ENCODE measurements at places on chromosomes 2 and 18. TPM values are rescaled to one million over a fixed set of nuclear protein-coding genes. Genes with fewer than 3 reads are reported as not detected.

The SCN3A gene
- total RNA-seq = not detected

The CAVIN2 gene
- total RNA-seq = not detected

DNA sequence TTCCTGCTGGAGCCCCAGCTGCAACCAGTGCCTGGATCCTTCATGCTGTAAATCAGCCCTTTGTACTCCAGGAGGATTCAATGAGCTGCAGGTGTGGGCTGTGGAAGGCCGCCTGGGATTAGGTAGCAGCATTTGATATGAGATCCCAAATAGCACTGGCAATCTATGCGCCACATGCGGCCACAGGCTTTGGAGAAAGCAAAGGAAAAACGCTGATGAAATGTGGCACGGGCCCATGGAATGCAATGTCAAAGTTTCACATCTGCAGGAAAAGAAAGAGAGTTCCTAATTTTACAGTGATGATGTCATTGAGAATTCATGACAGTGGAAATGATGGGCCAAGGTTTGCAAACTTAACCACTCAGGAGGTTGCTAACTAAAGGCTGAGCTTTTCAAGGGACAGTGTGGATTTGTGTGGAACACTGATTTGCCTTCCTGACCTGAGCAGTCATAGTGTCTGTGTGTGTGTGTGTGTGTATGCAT is 216.4 kb upstream of the OSR1 start:
- peak; percentile 5 for DNase-seq

DNA sequence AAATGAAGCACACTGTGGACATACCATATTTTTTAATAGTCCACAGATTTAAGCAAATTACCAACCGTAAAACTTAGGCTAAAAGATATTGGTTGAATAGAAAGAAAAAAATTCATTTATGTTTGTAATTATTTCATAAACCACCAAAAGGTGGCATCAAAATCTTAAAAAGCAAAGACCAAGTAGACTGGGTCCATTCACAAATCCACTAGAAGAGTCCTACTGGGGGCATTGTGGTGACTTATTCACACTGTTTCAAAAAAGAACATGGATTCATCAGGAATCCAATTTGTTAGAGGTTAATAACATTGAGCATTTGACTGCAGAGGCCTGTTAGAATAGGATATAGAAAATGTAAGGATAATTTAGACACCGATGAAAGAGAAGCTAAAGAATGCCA is 194.9 kb upstream of the KYNU start:
- DNase-seq = peak; percentile 4

DNA sequence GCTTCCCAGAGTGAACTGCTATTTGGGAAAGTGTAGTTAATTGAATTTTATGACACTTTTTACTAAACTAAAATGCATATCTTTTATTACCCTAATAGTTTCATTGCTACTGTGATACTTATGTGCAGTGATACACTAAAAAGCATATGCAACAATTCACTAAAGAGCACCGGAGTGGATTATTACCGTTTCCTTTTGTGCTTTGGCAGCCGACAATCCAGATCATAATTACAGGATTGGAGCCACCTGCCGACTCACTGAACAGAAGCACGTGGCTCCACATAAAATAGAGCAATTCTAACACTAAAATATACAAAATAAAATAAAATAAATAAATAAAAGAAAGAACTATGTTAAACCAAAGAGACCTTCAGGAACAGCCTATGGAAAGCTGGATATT is 583.4 kb downstream of the NRXN1 start:
- DNase-seq = no peak

Data from H7 (cell line).